ENCODE measurements at places on chromosomes 11 and 22. TPM values are rescaled to one million over a fixed set of nuclear protein-coding genes. Genes with fewer than 3 reads are reported as not detected.

GRCh38 chr11:71329165-71329510 lies 76.8 kb upstream of the SHANK2 start:
- no peak for DNase-seq

DNA sequence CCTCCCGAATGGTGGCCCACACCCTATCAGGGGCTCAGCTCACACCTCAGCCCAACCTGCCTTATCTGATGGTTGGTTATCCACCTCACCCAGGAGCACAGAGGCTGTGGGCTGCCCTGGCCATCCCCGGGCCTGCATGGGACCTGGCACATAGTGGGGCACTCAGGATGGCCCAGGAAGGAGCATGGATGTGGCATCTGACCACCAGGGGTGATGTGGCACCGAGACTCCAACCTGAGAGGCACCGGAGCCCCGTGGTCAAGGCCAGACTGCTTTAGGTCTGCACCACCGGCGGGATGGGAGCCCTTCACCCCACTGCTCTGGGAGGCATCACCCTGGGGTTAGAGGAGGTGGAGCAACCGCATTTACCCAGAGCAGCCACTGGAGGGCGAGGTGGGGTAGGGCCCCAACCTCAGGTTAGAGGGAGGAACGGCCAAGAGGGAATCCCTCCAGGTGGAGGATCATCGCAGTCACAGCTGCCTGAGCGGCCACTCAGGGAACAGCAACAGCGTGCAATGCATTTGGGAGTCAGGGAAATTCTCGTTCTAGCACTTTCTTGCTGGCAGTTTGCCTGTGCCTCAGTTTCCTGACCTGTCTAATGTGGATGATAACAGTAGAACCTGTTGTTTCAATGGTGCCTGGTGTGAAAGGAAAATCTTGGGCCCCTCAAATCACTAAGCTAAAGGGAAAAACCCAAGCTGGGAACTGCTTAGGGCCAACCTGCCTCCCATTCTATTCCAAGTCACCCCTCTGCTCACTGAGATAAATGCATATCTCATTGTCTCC lies 52.9 kb upstream of the CARS1 start:
- peak; percentile 23 for DNase-seq

DNA sequence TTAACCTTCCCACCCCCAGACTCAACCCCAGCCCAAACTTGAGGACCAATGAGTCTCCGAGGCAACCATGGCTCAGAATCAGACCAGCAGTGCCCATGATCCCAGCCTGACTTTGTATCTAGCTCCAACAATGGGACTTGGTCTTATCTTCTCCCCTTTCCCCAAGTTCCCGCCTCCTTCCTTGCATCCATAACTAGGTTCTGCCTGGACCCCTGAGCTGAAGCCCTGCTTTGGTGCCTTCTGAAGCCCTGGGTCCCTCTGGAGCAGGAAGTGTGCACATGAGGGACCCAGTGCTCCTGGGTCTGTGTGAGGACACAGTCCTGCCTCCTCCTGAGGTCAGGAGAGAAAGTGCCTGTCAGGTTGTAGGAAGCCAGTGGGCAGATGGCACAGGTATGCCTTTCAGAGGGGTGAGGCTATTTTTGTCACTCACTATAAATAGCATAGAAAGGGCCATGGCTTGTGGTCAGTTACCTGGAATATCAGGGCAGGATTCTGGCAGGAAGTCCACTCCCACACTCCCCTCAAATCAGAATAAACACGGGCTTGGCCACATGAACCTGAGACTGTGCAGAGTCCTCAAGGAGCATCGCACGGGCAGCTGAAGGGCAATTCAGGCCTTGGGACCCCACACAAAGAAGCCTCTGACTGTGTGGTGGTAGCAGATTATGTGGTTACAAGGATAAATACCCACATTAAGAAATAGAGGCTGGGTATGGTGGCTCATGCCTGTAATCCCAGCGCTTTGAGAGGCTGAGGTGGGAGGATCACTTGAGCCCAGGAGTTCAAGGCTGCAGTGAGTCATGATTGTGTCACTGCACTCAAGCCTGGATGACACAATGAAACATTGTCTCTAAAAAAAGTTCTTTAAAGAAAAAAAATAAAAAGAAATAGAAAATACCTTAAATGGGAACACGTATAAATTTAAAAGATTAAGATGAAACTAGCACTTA lies 27.4 kb downstream of the RCN1 start:
- no peak for DNase-seq

DNA sequence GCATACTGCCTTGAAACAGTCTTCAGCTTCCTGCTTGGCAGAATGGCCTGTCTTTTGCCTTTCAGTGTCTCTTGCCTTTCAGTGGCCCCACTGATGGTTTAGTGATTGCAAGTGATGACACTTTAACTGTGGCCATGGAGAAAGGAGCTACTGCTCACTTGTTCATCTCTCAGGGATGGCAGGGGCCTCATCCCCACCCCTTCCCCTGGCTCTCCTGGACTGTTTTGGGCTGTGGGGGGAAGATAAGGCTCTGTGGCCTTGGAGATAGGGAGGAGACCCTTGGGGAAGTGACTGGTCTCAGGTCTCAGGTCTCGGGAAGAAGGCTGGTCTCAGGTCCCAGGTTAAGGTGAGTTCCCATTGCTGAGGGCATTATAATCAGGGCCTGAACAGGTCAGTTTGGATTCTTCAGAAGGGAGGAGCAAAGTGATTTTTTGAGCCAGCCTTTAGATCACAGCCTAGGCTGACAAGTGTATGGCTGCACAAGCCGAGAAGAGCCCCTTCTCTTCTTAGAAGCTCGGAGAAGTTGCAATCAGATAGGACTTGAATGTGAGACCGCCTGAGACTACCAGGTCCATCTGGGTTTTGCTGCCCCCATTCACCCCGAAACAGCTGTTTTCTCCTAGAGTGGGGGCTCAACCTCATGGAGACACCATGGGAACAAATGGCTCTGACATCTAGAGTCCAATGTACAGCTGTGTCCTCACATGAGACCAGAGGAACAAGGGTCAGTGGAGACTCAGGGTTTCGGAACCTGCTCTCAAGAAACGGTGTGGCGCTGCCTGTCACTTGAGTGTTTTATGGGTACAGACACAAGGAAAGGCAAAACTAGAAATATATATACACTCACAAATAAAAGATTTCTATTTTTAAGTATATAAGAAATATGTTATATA lies 15.9 kb upstream of the P2RY2 start:
- no peak for DNase-seq

GRCh38 chr11:37595845-37596244 lies 997.8 kb upstream of the RAG2 start:
- no peak for DNase-seq

DNA sequence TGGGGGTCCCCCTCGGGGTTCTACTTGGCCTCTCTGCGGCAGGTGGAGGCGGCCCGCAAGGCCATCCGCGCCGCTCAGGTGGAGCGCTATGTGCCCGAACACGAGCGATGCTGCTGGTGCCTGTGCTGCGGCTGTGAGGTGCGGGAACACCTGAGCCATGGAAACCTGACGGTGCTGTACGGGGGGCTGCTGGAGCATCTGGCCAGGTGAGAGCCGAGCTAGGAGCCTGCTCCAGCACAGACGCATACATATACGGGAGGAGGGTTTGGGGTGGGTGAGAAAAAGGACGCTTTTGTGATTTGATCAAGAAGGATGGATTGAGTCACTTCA lies 415 bp downstream of the CENATAC start:
- no peak for DNase-seq

DNA sequence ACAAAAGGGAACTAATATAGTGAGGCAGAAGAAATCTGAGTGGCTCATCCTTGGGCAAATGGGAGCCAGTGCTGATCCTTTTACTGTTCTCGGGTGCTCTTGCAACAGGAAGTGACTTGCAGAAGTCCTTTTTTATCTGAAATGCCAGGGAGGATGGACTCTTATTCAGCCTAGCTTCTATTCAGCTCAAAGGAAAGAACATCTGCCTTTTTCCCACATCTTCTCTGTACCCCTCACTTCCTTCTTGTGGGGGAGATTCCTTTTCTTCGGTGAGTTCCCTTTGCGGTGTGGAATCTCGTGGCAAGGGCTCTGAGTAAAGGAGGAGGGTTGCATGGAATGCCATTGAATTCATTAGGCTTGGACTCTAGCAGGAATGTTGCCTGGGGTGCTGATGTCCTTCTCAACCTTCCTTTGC lies 76.2 kb downstream of the ZBTB16 start:
- no peak for DNase-seq

Gene HEPN1
- total RNA-seq = not detected

Gene GAL3ST3
- total RNA-seq = not detected

Gene OR2AT4
- total RNA-seq = not detected

Gene GAL3ST1
- not detected for total RNA-seq
